GM23338 (cell line): ENCODE measurements at places on chromosomes 6 and 20. TPM values are rescaled to one million over a fixed set of nuclear protein-coding genes. Genes with fewer than 3 reads are reported as not detected.

DNA sequence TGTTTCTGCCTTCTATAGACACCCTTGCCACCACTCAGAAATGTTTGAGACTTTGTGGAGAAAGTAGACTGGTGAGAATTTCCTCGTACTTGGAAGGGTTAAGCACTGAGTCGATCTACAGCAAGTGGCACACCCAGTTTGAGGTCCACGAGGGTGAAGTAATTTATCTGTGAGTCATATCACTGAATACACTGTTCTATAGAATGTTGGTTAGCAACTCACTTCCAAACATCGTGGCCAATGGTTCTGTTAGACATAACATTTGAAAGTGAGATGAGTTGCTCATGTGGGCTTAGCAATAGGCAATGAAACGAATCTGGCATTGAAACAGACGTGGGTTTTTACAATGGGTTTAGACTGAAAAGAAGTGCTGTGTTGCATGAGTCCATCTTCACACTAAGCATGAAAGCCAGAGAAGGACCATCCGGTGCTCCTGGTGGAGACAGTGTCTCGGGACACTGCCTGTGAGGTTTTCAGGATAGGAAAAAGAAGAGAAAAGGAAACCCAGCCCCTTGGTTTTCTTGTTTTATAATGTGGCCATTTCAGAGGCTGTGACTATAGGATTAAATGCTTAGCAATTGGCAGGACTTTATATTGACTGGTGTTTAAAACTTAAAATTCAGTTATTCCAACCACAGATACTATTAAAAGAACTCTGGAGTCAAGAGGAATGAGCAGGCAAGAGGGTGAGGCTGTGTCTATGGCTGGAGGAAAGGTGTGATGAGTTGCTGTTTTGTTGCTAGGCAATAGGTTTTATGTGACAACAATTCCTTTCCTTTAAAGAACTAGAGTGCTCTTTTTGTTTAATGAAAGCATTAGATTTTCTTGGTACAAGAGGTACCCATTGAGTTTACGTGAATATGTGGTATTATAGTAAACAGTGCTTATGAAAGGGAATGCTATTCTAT, 31.0 kb upstream of the EZR start:
- DNase-seq: peak; percentile 66

DNA sequence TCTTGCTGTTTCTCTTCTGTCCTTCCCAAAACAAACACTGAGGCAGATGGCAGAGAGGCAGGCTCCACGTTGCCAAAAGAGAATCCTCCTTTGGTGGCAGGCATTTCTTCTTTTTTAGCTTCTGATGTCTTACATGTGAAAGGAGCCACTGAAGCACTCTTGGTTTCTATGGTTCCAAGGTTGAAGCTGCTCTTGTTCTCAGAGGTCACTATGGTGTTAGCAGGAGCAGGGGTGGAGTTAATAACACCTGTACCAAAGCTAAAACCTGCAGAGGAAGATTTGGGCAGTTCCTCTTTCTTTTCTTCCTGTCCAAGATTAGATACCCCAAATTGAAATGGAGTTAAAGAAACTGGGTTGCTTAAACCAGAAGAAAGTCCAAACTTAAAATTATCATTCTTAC, 28.8 kb downstream of the FAM8A1 start:
- DNase-seq: no peak

- peak; percentile 30 for DNase-seq
Observed at GRCh38 chr20:2144850-2145249, 43.2 kb downstream of the STK35 start.

DNA sequence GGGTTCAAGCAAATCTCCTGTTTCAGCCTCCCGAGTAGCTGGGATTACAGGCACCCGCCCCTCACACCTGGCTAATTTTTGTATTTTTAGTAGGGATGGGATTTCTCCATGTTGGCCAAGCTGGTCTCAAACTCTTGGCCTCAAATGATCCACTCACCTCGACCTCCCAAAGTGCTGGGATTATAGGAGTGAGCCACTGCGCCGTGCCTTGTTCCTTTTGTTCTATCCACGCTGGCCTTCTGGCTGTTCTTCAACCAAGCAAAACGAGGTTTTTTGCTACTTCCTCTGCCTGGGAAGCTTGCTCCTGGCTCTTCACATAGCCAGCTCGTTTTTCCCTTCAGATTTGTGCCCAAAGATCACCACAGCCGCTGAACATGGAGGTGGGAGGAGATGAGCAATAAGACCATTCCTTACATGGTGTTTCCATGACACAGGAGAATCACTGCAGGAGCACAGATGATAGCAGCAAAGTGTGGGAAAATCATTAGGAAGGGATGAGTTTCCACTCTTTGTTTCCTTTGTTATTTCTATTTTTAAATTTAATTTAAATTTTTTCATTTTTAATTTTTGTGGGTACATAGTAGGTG, 201.0 kb upstream of the ZNF217 start:
- no peak for DNase-seq

DNA sequence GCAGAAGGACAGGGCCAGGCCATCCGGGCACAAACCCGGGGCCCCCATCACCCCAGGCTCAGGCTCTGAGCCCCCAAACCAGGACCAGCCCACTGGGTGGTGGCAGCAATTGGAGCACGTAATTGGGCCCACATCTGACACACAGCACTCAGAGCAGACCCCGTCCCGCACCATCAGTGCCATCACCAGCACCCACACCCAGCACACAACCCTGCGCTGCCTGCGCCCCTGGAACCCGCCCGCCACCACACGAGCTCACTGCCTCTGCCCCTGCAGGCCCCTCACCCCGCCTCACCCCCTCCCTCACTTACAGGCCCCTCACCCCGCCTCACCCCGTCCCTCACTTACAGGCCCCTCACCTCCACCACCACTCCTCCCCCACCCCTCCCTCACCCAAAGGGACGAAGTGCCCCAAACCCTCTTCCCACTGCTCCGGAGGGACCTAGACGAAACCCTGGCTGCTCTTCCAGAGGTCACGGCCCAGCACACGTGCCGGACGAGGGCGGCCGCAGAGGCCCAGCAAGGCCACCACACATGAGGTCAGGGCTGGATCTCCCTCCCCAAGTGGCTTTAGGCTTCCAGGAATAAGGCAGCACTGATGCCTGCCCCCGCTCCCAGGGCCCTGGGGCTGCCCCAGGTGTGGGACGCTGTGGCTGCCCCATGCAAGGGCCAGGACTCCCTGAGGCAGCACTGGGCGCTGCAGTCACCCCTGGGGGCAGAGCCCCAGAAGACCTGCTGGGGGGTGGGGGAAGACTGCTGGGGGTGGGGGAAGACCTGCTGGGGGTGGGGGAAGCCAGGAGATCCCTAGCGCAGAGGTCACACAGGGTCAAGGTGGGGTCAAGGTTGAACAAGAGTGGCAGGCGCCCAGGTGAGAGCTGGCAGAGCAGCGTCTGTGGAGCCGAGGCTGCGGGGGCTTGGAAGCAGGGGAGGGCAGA, 22.4 kb downstream of the KCNQ2 start:
- no peak for DNase-seq

GRCh38 chr20:46938434-46938833, 43.8 kb downstream of the EYA2 start:
- no peak for DNase-seq

- no peak for DNase-seq
Observed at GRCh38 chr20:37917461-37917860, 14.5 kb downstream of the VSTM2L start.

DNA sequence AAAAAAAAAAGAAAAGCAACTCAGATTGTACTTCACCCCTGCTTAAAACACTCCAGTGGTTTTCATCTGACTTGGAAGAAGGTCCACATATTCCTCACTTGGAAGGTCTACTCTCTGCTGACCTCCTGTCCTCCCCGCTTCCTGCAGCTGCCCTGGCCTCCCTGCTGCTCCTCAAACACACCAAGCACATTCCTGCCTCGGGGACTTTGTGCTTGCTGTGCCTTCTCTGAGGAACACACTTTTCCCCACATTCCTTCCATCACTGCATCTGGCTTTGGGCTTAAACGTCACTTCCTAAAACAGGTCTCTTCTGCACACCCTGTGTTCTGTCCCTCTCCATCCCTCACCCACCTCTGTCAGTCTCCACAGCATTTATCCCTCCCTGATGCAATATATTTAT, 4.9 kb upstream of the PDYN start:
- peak; percentile 32 for DNase-seq

GRCh38 chr6:11974089-11974488, 38.0 kb upstream of the HIVEP1 start:
- DNase-seq: no peak

GRCh38 chr20:22700367-22700766, 116.0 kb upstream of the FOXA2 start:
- no peak for DNase-seq

- DNase-seq: no peak
Observed at GRCh38 chr6:72820906-72821305, 199.0 kb downstream of the KCNQ5 start.

GRCh38 chr20:64083378-64083803, 807 bp downstream of the LKAAEAR1 start:
- DNase-seq: peak; percentile 93

Gene BEND6
- polyA plus RNA-seq: 4.5 and 6.0 TPM in 2 replicates

Gene PPIL6
- polyA plus RNA-seq: 0.54 and 1.7 TPM in 2 replicates

Gene TBXT
- 0.23 and 0.42 TPM in 2 replicates for polyA plus RNA-seq

Gene DYNLT2
- polyA plus RNA-seq: 1.6 and 4.4 TPM in 2 replicates

Gene MICB
- polyA plus RNA-seq: 8.8 and 9.2 TPM in 2 replicates

Gene CLDN20
- polyA plus RNA-seq: 0.17 and 0.23 TPM in 2 replicates
